ENCODE measurements at places on chromosomes 2 and 18.

- ATAC-seq: no peak
Observed at GRCh38 chr18:50786864-50787263, 33.0 kb downstream of the MRO start.

DNA sequence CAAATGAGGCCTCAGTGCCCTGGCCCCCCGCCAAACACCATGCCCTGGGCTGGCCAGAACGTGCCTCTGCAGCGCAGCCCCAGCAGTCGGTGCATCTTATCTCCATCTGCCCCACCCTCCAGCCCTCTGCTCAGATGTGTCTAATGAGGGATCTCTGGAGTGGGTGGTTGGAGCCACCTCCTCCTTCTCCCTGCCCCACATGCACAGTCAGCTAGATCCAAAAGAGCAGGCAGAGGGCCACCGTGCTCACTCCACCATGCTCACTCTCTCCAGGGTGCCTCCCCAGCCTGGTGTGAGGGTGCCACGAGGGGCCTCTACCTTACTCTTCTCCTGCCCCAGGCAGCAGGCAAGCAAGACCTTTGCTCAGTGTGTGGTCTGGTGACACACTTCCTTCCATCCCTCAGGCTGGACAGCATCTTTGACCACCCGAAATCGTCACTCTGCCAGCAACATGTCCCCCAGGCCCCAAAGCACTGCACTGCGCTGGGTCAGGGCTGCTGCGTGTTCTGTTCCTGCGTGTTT lies 266.1 kb upstream of the HDAC4 start:
- ATAC-seq: no peak

GRCh38 chr2:119174216-119174992 lies 15.9 kb upstream of the C1QL2 start:
- no peak for ATAC-seq

DNA sequence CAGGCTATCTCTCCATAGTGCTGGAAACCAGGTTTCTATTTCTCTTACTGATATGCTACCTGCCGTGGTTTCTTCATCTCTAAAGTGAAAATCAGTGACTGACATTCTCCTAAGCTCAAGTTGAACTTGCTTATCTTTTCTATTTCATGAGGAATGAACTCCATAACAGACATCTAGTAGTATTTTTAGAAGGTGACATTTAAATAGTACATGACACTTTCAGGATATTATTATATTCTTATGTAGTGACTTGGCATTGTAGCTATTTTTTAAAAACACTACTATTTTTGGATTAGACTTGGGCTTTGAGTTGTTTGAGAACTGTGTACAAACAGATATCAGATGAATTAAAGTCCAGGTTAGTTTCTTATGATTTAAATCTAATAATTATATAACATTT lies 1381.8 kb downstream of the DSC3 start:
- ATAC-seq: no peak

DNA sequence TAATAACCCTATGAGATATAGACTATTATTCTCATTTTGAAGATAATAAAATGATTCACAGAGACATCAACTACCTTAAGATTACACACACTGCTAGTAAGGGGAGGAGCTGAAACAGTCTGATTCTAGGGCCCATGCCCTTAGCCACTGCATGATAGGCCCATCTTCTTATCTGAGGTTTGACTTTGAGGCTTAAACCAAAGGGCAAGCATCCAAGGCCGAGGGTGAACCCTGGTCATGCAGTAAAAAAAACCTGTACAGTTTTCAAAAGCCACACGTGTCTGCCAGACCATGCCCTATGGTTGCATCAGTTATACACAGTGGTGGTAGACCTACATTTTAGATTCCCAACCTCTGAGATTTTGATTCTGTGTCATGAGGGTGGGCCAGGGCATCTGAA lies 44.8 kb downstream of the POLE4 start:
- ATAC-seq: no peak

GRCh38 chr18:58728719-58729118 lies 57.5 kb downstream of the MALT1 start:
- no peak for ATAC-seq

- ATAC-seq: no peak
Observed at GRCh38 chr2:165872101-165872791, 78.2 kb upstream of the GALNT3 start.

DNA sequence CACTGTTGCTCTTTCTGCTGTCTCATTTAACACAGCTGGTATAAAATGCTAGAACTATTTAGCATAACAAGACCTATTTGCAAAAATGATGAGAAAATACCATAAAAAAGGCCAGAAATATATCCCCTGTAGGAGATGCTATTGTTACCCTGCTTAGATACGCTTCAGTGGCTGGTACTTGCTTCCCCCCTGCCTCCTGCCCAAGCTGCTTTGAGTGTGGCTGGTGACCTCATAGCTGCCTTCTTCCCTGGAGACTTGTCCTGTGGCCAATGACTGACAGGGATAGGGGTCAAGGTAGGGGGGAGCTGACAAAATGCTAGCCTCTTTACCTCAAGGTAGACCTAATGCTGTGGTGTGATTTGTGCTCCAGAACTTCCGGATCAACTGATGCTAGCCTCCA lies 150.2 kb upstream of the ZEB2 start:
- no peak for ATAC-seq

GRCh38 chr2:240425697-240426096 lies 9.8 kb upstream of the GPC1 start:
- ATAC-seq: no peak

DNA sequence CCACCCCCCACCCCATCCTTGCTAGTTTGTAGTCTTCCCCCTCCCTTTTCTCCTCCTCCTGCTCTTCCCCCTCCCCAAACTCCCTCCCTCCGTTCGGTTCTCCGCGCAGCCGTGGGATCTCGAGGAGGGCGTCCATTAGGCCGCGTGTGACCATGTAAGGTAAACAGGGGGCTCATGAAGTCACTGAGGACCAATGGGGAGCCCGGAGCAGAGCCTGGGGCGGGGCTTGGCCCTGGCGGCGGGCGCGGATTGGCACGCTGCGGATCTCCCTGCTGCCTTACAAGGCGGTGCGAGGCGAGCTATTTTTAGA lies 246 bp upstream of the KLF7 start:
- peak; percentile 95 for ATAC-seq
